Amygdala (tissue), 56 donors: ENCODE measurements at places on chromosomes 3 and 15.
A peak's percentile ranks its signal among the peaks of the same experiment; 100 is the strongest.

DNA sequence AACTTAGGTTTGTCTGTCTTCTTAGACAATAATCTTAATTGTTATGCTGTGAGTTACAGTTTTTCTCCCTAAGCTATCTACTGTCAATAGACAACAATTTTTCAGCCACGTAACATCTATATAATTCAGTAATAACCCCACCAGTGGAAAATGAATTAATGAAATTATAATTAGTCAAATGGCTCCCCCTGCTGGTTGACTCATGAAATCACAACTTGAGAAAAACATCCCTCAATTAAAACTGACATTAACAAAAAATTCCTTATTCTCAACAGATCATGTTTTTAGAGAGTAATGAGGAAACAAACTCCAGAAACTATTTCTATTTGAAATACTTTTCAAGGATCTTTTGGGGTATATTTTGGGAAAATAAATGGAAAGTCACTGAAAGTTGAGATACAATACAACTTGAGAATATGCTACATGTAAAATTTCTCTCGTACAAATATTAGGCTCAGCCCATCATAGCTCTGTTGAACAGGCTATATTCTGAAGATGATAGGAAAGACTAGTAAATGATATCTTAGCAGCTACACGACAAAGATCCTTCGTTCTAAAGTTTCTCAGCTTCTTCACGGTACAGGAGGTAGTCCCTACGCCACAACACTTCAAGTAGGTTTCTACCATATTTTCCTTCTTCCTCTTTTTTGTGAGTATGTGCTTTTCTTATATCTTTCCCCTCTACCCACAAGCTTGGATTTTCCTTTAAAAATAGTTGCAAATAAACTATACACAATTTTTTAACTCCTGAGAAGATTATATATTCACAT is 20.7 kb downstream of the PPP1R2 start:
- DNase-seq: no peak

- no peak for DNase-seq
Observed at GRCh38 chr3:127132876-127133275, 60.1 kb upstream of the PRR23E start.

DNA sequence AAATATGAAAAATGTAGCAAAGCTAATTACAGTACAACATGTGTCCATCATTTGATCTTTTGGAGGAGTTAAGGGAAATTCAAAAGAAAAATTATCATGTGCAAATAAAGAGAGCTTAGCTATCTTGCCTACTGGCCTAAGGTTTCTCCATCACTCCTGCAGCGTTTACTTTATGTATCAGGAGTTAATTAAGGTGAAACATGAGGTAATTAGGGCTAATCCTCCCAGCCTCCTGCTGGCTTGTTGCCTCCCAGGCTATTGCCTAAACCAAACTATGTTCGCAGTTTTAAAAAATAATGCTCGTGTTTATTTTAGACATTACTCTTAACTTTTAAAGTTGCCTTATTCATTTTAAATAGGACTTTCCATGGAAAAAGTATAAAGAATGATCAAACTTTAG is 367.5 kb downstream of the ROBO2 start:
- DNase-seq: no peak

GRCh38 chr3:167885277-167885676 is 149.8 kb downstream of the SERPINI1 start:
- DNase-seq: no peak

- DNase-seq: peak; percentile 57
Observed at GRCh38 chr3:124558991-124559845, 171.0 kb upstream of the UMPS start.

GRCh38 chr3:124044956-124045355 is 53.0 kb upstream of the ROPN1 start:
- no peak for DNase-seq

DNA sequence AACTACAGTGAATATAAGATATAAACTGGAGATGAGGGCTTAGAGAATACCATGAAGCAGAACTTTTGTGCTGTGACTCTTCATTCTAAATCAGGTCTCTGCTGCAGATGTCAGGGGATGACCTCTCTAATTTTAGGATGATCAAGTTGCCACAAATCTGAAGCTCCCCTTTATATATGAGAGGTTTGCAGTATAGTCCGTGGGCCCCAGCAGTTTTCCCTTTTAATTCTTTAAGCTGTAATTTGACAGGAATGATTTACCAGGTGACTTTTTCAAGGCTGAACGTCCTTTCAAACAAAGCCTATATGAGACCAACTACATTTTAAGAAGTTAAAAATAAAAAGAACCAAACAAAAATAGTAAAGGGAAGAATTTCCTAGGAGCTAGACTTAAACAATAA is 4.9 kb upstream of the PLOD2 start:
- DNase-seq: no peak
